Peyer's patch (tissue), 4 donors: ENCODE measurements at places on chromosomes 5 and 9.

DNA sequence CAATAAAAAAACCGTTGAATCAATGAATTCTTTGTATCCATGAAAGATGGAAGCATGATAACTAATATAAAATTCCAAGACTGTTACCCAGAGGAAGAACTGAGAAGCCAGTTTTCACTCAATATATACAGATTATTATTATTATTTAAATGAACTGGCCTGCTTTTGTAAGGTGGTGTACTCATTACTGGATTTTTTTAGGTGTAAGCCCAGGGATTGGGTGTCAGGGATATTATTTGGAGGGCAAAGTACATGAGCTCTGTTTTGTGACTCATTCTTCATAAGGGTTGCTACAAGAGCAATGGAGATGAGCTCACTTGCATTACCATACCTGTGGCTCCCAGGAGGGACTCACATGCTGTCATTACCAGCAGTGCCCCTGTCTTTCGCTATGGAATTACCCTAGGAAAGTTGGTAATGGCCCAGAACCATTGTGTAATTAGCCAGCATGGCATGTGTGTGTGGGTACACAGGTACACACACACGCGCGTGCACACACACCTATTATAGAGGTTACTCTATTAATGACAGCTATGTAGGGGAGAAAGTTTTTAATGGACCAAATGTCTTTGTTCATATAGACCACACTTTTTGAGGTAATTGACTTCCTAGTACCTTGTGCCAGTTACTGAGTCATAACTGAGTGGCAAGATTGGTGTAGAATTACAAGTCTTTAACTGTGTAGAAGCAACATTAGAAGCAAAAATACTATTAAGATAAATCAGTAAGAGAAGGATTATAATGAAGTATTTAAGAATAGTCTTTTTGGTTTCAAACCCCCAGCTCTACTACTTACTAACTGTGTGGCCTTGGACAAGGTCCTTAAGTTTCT is 143.4 kb downstream of the GDNF start:
- no peak for DNase-seq

- no peak for DNase-seq
These were observed 2.7 kb downstream of the FYB1 start for GRCh38 chr5:39216631-39217030.

DNA sequence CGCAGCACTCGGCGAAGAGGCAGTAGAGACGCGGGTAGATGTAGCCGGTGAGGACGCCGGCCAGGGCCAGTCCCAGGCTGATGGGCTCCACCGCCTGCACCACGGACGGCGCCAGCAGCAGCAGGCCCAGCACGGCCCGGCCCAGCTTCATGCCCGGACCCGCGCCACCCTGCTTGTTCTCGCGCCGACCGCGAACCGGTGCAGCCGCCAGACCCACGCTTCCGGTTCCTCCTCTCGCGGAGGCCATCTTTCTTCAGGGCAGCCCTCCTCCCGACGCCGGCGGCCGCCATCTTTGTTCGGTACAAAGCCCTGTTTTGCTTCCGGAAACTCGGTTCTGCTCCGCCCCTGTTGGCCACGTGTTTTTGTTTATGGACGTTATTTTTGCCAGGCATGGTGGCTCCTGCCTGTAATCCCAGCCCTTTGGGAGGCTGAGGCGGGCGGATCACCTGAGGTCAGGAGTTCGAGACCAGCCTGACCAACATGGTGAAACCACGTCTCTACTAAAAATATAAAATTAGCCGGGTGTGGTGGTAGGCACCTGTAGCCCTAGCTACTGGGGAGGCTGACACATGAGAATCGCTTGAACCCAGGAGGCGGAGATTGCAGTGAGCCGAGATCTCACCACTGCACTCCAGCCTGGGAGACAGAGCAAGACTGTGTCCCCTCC is at the start of gene TOR1A:
Gene TOR1A, minus strand, starts transcription at position 202 of the 667 bp plus-strand sequence. Its CDS starts 51 bp downstream, at position 151.
- peak; percentile 98 for DNase-seq

GRCh38 chr9:78954286-78954685 is 617.5 kb upstream of the TLE4 start:
- DNase-seq: no peak

GRCh38 chr9:33988219-33988890 is 60.3 kb downstream of the UBAP2 start:
- no peak for DNase-seq

- DNase-seq: peak; percentile 85
These were observed 6.1 kb downstream of the SAPCD2 start for GRCh38 chr9:137064027-137064879.

DNA sequence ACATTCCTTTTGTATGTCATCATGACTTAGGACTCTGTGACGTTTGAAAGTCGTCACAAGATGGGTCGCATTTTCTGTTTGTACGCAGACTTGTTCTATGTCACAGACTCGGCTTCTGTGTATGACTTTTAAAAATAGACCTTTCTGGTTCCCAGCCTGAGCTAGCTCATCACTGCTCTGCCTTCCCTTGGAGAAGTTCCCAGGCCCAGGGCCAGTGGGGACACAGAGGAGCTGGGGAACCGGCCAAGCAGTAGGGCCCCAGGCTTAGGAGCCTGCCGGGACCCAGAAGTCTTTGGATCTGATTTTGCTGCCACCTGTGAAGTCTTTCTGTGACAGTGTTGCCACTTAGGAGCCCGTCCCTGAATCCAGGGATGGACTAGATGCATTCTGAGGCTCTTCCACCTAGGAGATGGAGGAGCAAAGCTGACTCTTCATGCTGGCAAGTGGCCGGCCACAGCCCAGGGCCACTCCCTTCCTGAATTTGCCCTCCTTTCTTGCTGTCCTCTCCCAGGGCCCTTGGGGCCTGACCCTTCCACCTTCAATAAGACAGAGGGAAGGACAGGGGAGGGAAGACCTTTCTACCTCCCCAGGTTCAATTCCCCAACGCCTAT is 18.1 kb upstream of the UBE2QL1 start:
- no peak for DNase-seq

DNA sequence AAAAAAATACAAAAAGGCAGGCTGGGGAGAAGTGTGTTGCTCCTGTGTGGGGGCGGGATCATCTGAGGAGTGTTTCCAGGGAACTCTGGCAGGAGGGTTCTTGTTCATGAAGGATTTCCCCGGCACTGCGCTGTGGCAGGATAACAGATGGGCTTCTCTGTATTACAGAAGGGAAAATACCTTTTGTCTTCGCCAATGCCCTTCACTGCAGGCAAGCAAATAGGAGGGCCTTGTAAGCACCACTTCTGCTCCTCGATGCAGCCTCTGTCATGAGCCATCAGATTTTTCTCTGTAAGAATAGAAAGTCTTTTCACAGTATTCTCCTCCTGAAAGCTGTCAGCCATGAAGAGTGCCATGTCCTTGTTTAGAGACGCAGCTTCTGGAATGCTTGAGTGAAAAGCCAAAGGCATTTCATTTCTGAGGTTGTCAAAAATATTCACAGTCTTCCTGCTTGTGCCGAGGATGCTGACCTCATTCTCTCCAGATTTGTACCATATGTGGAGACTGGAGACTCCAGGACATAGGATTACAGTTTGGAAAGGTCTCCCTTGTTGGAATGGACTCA is 294.0 kb downstream of the YTHDC2 start:
- no peak for DNase-seq

DNA sequence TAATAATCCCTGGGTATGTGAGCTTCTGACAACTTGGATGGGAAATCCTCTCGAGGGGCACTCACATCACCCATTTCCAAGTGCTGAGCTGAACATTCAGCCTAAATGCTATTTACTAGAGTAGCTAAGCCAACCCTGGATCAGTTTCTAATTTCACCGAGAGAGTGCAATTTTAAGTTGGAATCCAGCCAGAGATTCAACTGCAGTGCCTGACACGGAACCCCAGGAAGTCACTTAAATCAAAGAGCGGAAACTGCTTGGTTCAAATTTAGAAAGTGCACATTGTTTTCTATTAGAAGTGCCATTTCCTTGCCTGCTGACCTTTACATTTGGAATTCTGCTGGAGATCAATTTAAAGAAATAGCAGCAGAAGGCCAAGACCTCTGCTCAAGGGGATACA is 8.8 kb downstream of the SPRY4 start:
- no peak for DNase-seq

- no peak for DNase-seq
These were observed 224.7 kb downstream of the FSTL4 start for GRCh38 chr5:133387621-133388020.

GRCh38 chr5:59186623-59187022 is 603.7 kb downstream of the RAB3C start:
- no peak for DNase-seq

DNA sequence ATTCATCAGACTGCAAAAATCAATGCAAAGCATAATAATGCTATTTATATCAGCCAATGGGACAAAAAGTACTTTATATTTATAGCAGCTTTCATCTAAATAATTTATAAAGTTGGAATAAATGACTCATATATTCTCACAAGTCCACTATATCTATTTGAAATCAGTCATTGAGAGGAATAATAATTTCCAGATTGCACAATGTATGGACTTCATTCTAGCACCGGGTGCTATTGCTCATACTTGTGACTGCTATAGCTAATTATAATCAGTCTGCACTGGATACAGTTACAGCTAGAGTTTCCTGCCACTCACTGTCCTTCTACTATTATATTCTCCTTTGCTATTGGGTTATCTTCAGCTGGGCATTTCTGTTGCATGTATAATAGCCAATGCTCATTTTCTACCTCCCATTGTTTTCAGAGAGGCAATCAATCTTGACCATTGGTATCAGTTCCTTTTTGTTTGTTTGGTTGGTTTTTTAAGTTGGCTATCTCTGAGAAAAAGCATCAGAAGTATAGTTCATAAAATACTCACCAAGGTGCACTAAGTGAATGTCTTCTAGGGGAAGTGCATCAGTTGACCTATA is 1.9 kb downstream of the CDH18 start:
- no peak for DNase-seq

DNA sequence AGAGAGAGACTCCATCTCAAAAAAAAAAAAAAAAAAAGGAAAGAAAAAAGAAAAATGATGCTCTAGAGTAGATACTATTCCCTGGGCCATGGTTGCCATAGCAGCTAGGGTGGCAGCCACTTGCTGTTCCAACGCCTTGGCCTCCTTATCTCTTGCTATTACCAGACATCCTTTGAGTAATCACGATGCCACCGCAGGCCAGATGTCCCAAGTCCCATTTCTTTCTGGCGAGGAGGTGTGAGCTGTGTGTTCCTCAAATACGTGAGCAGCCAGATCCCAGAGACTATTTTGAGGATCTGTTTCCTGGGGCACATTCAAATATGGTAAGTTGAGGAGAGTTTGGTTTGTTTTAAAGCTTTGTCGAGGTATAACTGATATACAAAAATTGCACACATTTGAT is 23.4 kb upstream of the GFPT2 start:
- DNase-seq: no peak

GRCh38 chr9:73213300-73213699 is 61.6 kb downstream of the ANXA1 start:
- no peak for DNase-seq

DNA sequence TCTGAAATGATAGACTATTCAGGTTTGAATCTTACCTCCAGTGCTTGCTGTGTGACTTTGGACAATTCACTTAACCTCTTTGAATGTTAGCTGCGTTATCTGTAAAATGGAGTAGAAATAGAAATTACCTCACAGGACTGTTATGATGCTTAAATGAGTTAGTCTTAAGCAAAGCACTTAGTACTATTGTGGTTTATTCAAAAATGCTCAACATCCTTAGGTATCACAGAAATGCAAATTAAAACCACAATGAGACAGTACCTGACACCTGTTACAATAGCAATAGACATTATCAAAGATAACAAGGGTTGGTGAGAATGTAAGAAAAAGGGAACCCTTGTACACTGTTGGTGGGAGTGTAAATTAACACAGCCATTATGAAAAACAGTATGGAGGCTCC is 77.6 kb upstream of the FREM1 start:
- DNase-seq: no peak

DNA sequence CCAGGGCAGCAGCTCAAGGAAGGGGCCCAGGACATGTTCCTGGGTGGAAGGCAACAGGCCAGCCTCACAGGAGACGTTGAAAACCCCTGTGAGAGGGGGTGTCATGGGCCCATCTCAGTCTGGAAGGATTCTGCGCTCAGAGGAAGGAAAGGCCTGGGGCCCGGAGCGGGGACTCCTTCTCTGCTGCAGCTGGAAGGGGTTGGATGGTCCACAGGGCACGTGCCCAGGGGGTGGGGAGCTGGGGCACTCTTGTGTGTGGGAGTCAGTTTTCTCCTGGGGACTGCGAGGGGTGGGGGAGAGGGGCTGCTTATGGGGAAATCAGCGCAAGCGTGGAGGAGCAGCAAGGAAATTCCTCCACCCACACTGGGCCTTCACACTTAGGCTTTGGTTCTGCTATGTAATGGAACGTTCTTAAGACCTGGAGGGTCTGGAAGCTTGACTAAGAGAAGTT is 2.9 kb upstream of the LPCAT1 start:
- peak; percentile 41 for DNase-seq

GRCh38 chr5:139577689-139578290 is 16.7 kb downstream of the UBE2D2 start:
- no peak for DNase-seq

- DNase-seq: no peak
These were observed 8.7 kb upstream of the GDA start for GRCh38 chr9:72140586-72140985.

DNA sequence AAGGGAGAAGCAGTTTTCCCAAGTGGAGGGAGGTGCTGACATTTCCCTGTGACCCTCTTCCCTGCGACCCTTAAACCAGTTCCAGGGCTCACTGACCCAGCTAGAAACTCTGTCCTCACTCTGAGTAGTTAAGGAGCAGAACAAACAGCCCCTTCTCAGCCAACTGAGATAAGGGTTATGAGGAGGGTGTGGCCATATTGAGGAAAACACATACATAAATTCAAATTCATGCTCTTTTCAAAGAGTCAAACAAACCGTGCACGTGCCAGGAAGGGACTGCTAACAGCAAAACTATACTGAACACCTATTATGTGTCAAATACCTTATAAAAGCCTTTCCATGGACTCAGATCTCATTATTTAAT is 4.9 kb upstream of the AKNA start:
- DNase-seq: no peak

DNA sequence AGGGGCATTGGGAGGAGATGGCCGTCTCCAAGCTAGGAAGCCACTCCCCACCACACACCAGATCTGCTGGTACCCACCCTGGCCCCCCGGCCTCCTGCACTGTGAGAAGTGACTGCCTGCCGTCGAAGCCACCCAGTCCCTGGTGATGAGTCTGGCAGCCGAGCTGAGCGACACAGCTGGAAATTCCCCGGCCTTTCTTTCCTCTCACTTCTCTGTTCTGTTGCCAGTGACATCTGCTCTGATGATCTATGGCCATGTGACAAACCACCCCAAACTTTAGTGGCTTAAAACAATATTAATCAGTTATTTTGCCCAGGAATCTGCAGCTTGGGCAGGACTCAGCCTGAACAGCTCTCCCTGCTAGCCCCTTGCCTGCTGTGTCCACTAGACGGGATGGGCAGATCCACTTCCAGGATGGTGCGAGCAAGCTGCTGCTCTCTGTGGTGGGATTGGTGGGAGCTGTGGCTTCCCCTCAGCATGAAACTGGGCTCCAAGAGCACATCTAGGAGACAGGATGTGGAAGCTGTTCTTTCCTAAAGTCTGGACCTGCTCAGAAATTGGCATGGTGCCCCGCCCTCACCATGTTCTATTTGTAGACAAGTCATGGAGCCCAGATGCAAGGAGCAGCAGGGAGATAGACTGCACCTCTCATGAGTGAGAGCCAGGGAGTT is 211.2 kb downstream of the GADD45G start:
- DNase-seq: peak; percentile 60

- no peak for DNase-seq
These were observed 8.8 kb upstream of the RNF183 start for GRCh38 chr9:113311961-113312360.

- no peak for DNase-seq
These were observed 19.1 kb downstream of the LHX3 start for GRCh38 chr9:136185596-136186366.

GRCh38 chr9:38621434-38622287 is 1.3 kb upstream of the ANKRD18A start:
- DNase-seq: no peak

- DNase-seq: peak; percentile 43
These were observed 18.4 kb downstream of the ZDHHC11B start for GRCh38 chr5:765948-766631.
